ENCODE measurements at places on chromosomes 12 and 14.

- DNase-seq = no peak
Observed at GRCh38 chr14:85764822-85765221, 234.9 kb downstream of the FLRT2 start.

DNA sequence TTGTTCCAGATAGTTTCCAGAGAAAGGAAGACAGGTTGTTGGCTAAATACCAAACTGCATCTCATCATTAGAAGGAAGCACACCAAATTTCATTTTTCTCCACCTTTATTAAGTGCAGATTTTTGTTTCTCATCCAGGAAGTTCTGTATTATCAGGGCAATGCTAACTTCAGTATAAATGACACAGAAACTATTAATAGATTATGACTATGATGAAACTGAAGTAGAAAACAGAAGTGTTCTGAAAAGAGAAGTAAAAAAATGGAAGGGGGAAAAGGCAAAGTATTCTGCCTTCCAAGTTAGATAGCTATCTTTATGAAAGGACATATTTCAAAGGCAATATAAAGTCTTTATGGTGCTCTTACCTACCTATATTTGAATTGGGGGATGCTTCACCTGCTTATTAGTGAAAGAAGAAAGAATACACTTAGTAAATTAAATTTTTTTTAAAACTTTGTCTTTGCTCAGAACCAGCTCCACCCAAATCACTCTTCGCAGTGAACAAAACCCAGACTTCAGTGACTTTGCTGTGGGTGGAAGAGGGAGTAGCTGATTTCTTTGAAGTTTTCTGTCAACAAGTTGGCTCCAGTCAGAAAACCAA, 223.9 kb downstream of the PTPRO start:
- DNase-seq = peak; percentile 90

DNA sequence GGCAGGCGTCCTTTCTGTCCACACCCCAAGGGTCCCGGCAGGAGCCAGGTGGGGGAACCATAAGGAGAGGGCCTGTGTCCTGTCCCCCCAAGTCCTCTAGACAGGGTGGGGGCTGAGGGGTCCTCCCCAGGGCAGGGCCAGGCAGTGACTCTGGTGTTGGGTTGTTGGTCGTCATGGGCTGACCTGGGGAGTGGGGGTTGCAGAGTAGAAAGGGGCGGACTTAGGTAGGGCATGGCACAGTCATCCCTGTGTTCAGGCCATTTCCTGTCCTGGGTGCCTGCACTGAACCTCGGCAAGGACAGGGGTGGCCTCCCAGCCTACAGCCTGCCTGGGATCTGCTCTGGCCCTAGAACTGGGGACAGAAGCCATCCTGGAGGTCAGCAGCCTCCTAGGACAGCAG, 356.2 kb downstream of the TMEM121 start:
- DNase-seq = no peak

DNA sequence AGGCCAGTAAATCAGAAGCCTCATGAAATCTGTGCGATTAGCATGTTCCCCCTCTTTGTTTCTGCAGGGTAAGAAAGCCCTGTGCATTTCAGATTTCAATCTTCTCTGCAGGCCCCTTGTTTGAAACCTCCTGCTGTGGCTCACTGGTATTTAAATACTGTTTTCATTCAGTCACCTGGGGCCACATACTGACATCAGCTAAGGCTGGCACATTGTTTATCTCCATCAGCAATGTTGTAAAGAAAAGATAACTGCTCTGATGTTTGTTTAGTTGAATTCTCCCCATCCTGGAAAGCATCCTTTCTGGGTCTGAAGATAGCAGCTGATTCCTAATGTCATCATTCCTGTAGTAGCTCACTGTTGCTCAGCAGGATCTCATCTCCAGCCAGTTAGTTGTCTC, 554.9 kb downstream of the NRXN3 start:
- no peak for DNase-seq

GRCh38 chr12:29517264-29517663, 19.8 kb upstream of the OVCH1 start:
- no peak for DNase-seq

GRCh38 chr12:52243856-52244614, 11.0 kb downstream of the KRT7 start:
- peak; percentile 91 for DNase-seq

- no peak for DNase-seq
Observed at GRCh38 chr12:104467346-104467837, 10.6 kb downstream of the CHST11 start.

DNA sequence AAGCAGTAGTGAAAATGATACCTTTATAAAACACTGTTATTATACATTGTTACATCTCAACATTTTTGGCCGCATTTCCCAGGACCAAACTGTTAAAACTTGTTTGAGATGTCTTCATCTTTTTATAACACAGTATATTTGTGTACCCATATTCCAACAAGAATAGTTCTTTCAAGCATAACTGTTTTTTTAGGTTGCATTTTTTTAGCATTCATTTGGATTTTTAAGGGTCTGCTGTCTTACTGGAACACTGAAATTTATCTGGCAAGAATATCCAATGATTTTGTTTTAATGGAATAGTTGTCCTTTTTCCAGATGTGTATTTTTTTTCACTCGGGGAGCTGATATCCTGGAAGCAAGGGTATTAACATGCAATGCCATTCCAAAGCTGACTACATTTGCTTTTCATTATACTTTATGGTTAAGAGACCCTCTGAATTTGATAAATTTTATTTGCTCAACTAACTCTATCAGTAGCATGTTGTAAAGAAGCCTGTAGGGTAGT, 8.9 kb upstream of the NAV3 start:
- no peak for DNase-seq

- DNase-seq = no peak
Observed at GRCh38 chr14:80433811-80434210, 222.5 kb upstream of the DIO2 start.

DNA sequence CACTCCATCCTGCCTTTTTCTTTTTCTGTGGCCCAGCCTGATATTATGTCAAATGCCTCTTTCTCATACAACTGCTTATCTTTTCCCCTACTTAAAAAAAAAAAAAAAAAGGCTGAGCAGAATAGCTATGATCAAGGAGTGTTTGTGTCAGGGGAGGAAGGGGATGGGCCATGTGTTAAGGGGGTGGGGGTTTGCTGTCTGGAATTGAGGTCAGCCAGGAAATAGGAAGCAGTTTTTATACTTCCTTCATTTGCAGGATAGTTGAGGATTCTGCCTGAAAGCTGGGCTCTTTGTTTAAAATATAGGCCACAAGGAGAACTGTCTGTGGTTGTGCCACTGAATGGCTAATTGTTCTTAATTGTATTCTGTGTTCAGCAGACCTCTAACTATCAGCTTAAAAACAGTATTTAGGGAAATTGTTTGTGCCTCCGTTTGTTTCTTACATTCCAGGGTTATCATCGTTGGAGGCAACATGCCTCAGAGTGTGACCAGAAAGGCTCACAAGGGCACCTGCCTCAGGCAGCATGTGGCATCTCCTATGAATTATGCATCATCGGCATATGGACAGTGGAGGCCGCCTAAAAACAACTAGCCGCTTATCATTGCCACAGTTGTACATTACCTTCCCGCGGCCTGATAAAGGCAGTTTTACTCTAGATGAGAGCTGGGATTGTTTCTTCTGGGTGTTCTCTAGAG, 96.0 kb downstream of the SRGAP1 start:
- DNase-seq = no peak

- no peak for DNase-seq
Observed at GRCh38 chr12:46944088-46944487, 118.3 kb upstream of the SLC38A4 start.

DNA sequence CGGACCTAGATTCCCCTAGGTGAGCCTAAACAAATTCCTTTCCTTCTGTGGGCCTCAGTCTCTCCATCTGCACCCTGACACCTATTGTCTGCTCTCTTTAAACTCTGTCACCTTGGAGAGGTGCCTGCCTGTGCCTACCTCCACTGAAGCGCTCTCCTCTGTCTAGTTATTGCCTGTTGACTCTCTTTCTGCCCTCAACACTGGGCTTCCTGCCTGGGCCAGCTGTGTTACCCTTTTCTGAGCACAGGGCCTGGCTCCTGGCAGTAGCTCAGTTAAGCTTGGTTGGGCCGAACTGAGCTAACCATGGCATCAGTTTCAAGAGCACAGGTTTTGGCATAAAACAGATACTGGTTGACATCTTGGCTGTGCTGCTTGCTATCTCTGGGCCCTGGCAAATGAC, 43.5 kb downstream of the PRMT8 start:
- no peak for DNase-seq

GRCh38 chr12:51482929-51483697, 58.5 kb downstream of the SLC4A8 start:
- no peak for DNase-seq

DNA sequence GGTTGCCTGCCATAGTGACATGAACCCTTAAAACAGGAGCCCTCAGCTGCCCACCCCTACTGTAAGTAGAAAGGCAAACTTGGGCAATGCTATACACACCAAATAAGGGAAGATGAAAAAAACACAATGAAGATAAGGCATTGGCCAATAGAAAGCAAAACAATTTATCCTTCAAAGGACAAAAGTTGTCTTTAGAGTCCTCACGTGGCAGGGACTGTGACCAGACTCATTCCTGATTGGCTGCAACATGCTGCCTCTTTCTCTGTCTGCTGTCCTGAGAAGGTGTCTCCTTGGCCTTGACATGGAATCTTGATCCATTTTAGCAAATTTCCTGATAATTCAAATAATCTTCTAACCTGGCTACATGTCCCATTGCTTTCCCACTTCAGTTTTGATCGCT, 131.9 kb downstream of the GPR135 start:
- DNase-seq = no peak

DNA sequence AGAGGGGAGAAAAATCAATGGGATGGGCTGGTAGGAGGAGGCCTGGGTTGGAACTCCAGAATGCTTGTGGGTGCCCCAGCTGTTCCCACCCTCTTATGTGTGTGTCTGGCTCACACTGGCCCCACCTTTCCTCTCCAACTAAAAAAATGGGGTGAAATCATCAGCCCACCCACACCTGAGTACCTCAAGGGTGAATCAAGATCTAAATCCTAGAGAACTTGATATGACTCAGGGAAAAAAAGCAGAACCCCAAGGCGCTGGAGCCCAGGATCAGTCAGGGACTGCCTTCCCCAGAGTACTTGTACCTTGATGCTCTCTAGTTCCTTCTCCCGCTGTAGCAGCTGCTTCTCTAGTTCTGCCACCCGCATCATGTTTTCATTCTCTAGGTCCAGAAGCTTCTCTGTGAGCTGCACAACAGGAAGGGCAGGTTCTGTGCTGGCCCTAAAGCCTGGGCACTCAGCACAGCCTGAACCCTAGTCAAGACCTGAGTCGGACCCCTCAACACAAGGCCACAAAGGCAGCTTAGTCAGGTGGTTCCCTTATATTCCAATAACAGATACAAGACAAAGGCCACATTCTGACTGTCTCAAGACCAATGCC, 29.7 kb downstream of the PRPF40B start:
- no peak for DNase-seq

GRCh38 chr12:122473543-122474323, 27.0 kb downstream of the ZCCHC8 start:
- no peak for DNase-seq

GRCh38 chr12:29455087-29455486, 42.4 kb downstream of the OVCH1 start:
- DNase-seq = no peak

DNA sequence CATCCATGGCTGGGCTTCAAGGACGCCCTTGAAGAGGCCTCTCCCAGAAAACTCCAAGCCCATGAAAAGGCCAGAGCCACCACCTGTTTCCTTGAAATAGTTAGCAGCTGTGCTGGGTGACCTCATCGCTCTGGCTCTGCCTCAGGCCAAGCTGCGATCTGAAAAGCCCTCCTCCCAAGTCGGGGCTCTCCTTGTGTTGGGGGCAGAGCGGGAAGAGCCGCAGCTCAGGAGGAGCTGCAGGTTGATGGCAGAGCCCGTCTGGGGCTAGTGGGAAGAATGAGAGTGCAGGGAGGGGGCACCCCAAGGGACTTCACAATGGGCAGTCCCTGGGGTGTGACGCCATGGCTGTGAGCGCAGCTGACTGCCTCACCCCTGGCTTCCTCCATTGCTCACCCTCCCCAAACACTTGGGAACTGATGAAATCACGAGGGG, 50.0 kb upstream of the STON2 start:
- DNase-seq = no peak

DNA sequence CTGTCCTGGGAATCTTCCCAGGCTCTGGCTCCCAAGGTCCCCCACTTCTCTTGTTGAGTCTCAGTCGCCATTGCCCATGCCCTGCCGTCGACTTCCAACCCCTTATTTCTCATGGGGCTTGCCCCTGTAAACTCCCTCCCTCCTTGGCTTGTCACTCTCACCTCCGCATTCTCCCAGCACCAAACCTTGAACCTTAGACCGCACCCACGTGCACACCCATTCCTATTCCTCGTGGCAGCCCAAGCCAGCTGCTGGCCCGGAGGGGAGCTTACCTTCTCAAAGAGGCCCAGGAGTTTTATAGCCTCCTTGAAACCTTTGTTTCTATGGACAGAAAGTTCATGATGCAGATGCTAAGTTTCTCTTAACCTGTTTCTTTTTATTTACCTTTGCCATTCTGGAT, 4.6 kb downstream of the JDP2 start:
- DNase-seq = no peak

- DNase-seq = no peak
Observed at GRCh38 chr12:2797721-2798418, 3.1 kb downstream of the FKBP4 start.

DNA sequence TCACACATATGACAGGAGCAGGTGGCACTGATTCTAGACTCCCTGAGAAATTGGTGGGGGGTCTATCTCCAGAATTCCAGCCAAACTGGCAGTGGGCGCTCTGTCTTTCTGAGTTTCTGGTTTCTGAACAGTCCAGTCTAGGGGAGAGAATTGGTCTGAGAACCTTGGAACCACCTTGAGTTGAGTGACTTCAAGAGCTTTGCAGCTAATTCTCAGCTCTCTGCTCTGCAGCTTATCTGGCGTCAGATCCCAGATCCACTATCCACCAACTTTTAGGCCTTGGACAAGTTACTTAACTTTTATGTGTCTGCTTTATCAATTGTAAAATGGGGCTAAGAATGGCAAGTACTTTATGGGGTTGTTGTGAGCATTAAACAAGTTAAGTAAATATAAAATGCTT, 1.7 kb upstream of the KRT76 start:
- no peak for DNase-seq

- DNase-seq = peak; percentile 36
Observed at GRCh38 chr14:93271111-93271510, 61.7 kb downstream of the BTBD7 start.

- DNase-seq = peak; percentile 85
Observed at GRCh38 chr12:81949841-81950308, 190.7 kb upstream of the PPFIA2 start.

GRCh38 chr12:73951956-73952703, 585.5 kb upstream of the ATXN7L3B start:
- no peak for DNase-seq

DNA sequence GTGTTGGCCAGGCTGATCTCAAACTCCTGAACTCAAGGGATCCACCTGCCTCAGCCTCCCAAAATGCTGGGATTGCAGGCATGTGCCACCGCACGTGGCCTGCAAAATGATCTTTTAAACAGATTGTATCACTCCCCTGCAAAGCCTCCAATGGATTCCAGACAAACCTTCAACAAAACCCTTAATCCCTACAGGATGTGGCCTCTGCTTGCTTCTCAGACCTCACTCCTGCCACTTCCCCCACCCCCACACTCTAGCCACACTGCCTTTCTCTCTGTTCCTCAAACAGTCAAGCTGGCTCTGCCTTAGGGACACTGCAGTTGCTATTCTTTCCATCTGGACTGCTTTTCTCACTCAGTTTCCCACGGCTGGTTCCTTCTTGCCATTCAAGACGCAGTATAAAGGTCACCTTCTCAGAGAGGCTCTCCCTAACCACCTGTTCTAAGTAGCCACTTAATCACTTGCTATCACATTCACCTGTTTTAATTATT, 47.3 kb upstream of the TMED10 start:
- DNase-seq = peak; percentile 91

Data from inflammatory macrophage treated with lipopolysaccharide for 4 hours (primary cell).